Right kidney (tissue), 9 donors: ENCODE measurements at places on chromosomes 13 and 19.

DNA sequence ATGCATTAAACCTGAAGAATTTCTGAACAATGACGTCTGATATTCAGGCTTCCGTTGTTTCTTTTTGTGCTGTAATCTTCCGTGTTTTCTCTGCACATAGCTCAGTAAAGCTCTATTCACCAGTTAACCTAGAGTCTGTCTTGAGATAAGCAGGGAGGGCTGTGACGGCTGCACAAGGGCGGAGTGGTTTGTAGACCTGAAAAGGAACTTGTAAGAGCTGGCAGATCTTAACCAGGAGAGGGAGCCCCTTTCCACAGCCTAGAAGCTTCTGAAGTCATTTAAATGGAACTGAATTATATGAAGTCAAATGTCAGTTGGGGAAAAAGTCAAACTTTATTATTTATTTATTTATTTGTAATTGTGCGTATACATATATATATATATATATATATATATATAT is 27.5 kb downstream of the DPRX start:
- no peak for DNase-seq

DNA sequence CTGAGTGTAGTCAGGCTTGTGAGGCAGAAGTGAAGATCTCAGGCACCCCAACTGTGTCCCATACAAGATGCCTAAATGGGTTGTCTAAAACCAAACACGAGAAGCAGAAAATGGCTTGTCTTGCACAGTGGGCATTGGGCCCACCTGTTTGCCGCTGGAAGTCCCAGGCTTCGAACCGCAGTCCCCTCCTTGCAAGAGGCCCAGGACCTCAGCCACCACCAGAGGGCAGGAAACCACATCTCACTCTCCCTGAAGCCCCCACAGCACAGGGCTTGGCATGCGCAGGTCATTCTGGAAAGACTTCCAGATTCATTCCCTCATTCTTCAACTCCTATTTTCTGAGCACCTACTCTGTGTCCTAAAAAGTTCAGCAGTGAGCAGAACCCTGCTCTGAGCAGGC is 973.7 kb downstream of the UQCRFS1 start:
- DNase-seq, result no peak

DNA sequence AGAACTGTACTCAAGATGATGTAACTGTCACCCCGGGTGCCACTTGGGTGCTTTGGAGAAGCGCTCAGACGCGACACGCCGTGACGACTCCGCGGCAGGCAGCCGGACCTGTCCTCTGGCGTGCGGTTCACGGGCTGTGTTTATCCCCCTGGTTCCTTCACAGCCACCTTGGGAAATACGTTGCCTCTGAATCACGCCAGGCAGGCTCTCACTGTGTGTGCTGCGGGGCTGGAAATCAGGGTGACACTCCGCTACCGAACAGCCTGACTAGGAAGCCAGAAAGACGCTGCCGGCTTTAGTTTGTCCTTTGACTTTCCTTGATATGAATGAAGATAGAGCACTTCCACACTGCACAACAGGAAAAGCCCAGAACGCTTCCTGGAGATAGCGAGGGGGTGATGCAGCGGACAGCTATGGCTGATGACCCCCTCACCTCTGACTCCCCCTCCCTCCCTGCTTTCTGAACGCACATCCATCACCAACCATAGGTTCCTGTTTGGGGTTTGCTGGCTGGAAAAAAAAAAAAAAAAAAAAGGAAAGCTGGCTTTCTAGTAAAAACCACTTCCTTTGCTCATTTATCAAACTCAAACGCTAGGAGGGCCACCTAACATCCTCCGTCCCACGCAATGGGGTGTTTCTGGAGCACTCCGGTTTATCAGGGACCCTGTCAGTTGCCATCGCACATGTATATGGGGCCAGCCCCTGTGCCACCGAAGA is 3.7 kb upstream of the GP6 start:
- no peak for DNase-seq

- DNase-seq, result no peak
These were observed 1.0 kb upstream of the TYROBP start for GRCh38 chr19:35908973-35909683.

GRCh38 chr19:56699552-56699951 is 28.0 kb upstream of the ZNF835 start:
- no peak for DNase-seq

DNA sequence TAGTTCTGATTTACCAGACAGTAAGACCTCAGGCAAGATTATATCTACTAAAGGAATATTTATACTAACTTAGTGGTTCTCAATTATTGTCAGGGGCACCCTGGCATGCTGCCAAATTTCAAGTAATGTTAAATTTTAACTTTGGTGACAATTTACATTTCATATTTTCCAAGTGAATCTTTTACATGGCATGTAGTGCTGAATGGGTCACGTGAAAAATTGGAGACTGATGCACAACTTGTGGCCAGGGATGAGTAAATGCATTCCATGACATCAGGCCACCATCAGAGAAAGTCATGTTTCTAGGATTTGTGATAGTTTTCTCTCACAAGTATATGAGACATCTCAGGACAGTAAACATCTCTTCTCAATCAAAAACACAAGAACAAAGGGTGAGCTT is 202.6 kb upstream of the SOX21 start:
- no peak for DNase-seq

GRCh38 chr13:39249982-39250381 is 211.7 kb downstream of the NHLRC3 start:
- no peak for DNase-seq

DNA sequence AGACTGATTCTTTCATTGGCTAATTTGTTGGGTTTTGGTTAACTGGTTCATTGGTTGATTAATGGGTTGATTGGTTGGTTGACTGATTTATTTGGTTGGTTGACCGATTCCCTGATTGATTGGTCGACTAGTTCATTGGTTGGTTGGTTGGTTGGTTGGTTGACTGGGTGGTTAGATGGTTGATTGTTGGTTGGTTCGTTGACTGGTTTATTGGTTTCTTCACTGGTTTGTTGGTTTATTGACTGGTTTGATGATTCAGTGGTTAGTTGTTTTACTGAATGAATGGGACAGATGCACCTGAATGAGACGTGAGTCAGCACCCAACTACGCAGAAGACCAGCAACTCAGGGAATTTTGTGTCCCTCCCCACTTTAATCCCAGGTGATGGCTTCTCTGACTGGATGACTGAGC is 2.7 kb upstream of the NUP62 start:
- no peak for DNase-seq

- DNase-seq, result no peak
These were observed 2.9 kb upstream of the GPR18 start for GRCh38 chr13:99261059-99261458.

DNA sequence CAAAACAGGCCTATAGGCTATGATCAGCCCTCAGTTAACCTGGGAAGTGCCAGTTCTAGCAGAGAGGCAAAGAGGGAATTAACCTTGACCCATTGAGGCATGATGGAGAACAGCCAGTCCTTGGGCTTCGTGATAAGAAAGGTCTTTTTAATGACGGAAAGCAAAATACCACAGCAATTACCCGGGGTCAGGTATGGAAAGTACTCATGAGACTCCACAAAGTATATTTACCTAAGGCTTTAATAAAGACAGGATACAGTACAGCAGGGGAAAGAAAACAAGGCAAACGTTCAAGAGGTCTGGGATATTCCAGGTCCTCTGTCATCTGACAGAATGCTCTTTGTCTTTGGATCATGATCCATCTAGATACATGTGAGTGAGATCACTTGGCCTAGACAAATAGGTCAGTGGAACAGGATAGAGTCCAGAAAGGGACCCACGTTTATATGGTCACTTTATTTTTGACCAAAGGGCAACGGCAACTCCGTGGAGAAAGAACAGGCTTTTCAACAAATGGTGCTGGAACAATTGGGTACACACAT is 52.2 kb downstream of the WDFY2 start:
- DNase-seq, result no peak

DNA sequence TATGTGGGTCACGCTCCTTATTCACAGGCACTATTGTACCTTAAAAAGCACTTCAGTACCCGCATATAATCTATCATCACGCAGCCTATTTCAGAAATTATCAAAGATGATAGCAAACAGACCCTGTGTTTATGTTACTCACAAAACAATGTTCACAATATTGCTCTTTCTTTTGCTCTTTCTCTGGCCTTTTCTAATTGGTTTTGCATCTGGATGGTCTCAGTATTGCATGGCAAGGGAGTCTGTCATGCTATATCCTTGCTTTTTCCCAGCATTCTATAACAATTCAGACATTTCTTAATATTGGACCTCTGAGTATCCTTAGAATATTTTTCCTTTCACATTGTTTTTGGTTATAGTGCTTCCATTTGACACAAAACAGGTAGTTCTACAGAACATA is 541.8 kb upstream of the KLF12 start:
- no peak for DNase-seq

GRCh38 chr13:96527497-96527896 is 437.6 kb downstream of the HS6ST3 start:
- no peak for DNase-seq

DNA sequence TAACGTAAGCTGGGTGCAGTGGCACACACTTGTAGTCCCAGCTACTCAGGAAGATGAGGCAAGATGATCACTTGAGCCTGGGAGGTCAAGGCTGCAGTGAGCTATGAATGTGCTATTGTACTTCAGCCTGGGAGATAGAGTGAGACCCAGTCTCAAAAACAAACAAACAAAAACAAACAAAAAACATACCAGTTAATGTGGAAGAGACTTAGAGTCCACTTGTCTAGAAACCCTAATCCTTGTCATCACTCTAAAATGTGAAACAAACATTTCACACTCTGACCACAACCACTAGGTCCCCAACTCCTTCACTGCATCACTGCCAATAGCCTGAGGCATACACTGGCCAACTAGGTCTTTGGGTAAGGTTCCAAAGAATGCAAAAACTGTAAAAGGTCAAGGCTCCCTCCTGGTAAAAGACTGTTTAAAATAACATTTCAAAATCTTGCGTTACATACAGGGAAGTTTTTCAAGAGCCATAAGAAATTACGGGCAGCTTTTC is 28.6 kb upstream of the CYP2B6 start:
- DNase-seq, result no peak

- no peak for DNase-seq
These were observed 18.9 kb downstream of the ELAVL1 start for GRCh38 chr19:7986321-7987113.
